Fibroblast of gingiva (primary cell): ENCODE measurements at places on chromosomes 13 and 19.

DNA sequence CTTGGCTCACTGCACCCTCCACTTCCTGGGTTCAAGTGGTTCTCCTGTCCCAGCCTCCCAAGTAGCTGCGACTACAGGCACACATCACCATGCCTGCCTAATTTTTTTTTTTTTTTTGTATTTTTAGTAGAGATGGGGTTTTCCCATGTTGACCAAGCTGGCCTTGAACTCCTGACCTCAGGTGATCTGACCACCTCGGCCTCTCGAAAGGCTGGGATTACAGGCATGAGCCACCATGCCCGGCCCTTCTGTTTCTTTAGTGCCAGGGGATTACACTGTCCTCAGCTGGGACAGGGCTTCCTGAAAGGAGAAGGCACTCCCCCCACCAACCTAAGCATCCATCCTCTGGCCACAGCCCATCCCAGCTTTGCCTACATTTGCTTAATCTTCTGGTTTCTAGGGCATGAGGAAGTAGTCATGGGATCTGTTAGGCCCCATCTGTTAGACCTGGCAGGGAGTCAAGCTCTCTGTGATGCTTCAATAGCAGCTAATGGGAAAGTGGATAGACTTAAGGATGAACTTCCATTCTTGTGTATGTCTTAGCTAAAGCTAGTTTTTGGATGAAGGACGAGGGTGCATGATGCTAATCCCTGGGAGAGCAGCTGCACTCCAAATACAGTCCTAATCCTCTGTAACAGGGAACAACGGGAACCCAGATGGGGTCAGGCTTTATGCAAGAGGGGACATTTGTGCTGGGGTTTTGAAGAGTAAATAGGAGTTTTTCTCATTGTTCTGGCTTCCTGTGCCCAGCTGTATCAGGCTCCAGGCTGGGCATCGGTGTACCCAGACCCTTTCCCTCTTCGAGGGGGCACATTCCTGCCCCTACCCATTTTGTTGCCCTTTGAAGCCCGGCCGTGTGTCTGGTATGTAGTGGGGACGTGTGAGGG is 2.6 kb downstream of the VAV1 start:
- no peak for DNase-seq

GRCh38 chr13:96238241-96238640 is 148.3 kb downstream of the HS6ST3 start:
- DNase-seq, result no peak

GRCh38 chr13:43879755-43880181 is at the start of gene LACC1:
Gene LACC1, plus strand, starts transcription at chr13:43879904. Its CDS starts 1,082 bp downstream, at chr13:43880986.
- DNase-seq, result no peak

- DNase-seq, result no peak
Observed at GRCh38 chr13:28106976-28107375, 6.6 kb upstream of the FLT3 start.

DNA sequence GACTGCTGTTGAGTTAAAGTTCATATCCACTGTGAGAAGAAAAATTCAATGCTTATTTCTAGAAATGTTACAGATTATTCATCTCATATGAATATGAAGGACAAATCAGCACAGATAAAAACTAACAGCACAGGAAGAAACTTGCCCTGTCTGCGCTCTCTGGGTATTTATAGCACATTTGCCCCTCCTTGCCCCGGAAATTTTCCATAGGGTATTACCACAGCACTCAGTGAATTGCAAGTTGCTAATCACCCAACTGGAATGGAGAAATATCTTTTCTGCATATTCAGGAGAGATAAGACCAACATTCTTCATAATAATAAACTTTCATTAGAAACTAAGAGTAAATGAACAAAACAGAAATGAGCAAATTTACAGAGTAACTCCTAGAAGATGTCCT is 318.0 kb upstream of the KLF12 start:
- DNase-seq, result no peak

GRCh38 chr19:50003810-50004419 is 21.3 kb downstream of the VRK3 start:
- peak; percentile 91 for DNase-seq

DNA sequence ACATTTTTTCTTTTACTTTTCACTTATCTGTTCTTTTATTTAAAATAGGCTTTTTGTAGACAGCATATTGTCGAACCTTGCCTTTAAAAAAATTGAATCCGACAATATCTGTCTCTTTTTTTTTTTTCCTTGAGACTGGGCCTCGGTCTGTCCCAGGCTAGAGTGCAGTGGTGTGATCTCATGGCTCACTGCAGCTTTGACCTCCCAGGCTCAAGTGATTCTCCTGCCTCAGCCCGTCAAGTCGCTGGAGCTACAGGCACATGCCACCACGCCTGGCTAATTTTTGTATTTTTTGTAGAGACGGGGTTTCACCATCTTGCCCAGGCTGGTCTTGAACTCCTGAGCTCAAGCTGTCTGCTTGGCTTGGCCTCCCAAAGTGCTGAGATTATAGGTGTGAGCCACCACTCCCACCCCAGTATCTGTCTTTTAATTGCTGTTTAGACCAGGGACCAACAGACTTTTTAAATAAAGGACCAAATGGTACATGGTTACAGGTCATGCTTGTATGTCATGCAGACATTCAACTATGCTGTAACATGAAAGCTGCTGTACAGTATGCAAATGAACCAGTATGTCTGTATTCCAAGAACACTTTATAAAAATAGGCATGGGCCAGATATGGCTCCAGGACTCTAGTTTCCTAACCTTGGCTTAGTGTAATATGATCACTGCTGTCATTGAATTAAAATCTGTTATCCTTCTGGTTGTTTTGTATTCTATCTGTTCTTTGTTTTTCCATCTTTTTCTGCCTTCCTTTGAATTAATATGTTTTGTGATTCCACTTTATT is 80.3 kb downstream of the GJA3 start:
- peak; percentile 7 for DNase-seq

DNA sequence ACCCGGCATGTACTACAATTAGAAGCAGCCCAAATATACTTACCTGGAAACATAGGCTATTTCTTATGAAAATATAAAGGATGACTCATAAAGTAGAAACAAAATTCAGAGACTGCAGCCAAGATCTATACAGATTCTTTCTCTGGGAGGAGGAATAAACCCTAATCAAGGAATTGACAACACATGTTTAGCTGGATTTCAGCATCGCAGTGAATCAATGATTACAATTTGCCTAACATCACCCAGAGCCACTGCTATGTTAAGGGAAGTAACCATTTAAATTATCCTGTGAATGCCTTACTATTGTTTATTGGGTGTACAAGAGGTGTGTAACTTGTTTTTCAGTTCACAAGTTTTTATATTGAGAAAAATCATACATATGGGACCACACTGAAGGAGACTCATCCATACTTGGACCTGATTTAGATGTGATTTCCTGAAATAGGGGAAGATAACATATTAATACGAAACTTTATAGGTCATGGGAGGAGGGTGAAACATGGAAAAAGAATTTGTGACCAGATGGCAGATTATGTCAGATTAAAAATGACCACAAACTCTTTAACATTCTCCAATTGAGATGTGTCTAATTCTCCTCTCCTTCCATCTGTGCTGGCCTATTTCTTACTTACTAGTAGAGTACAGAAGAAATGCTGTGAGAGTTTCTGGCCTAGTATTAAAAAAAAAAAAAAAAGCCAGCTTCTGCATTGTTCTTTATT is 1168.4 kb downstream of the SLITRK1 start:
- peak; percentile 56 for DNase-seq
